ENCODE measurements at places on chromosomes 6 and 20.

DNA sequence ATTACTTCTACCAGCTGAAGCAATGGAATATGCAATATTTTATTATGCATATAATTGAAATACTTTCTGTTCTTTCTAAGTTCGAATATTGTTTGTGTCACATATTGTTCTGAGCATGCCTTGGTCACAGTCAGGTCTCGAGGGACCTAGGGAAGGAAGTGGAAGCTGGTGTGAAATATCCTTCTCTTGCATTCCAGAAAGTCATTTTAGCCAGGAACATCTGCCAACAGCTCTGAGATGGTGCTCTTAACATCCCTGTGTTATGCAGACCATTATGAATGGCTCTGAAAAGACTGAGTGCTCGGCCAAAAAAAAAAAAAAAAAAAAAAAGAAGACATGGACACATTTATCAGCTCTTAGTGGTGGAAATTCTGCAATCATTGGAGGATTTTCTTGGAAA is 132.7 kb upstream of the JAG1 start:
- no peak for DNase-seq

DNA sequence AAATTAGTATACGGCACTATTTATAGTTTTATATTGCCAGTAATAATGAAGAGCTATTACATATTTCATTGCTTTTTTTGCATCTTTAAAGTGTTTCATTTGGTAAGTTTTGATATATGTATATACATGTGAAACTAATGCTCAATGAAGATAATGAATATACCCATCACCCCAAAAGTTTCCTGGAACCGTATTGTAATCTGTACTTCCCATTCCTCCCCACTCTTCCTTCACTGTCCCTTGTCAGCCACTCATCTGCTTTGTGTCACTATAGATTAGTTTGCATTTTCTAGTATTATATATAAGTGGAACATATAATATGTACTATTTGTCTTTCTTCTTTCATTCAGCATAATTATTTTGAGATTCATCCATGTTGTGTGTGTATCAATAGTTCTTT is 10.3 kb upstream of the TBC1D32 start:
- DNase-seq, result no peak

DNA sequence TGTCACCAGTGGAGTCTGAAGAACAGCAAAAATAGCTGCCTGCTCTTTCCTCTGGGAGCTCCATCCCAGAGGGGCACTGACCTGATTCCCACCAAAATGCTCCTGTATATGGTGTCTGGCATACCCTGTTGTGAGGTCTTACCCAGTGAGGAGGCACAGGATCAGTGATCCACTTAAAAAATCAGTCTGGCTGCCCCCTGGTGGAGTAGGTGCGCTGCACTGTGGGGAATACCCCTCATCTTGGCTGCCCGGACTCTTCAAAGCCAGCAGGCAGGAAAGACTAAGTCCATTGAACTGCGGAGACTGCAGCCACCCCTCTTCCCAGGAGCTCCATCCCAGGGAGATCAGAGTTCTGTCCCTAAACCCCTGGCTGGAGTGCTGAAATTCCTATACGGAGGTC is 230.9 kb upstream of the HTR1E start:
- no peak for DNase-seq

- DNase-seq, result no peak
Measured at GRCh38 chr6:7647504-7647903, 57.5 kb downstream of the SNRNP48 start.

DNA sequence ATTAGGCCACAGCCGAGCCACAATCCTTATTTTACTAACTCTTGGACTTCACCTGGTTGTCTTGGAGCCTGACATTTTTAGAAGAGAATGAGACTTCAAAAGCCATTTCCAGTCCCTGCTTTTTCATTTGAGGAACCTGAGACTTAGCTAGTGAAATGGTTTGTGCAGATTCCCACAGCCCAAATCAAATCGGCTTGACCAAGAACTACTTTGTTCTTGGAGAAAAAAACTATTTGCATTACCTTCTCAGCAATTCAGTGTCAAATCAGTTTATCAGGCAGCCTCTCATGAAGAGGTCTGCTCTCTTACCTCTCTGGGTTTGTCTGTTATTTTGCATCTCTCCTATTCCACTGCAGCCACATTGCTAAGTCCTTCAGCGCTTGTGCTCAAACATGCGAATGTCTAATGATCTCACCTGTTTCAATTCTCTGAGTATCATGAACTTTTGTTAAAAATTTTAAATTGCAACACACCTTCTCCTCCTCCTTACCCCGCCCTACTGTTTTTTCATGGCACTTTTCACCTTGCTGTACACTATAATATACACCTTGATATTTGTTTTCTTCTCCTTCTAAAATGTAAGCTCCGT is 573 bp upstream of the IFNGR1 start:
- DNase-seq, result no peak

DNA sequence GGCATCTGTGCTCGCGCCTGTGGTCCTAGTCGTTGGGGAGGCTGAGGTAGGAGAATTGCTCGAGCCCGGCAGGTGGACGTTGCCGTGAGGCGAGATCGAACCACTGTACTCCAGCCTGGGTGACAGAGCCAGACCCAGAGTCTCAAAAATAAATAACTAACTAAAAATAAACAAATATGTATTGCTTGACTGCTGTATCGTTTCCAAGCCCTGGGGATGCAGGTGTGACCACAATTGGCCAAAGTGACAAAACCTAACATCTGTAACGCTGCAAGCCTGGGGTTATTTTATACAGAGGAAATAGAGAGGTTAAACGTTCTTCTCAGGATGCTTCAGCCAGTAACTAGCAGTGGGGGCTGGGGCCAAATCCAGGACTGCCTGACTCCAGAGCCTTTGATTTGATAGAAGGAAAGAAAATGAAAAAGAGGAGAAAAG is 1.9 kb upstream of the SRSF3 start:
- DNase-seq, result no peak
